ENCODE measurements at places on chromosomes 7 and 10.

DNA sequence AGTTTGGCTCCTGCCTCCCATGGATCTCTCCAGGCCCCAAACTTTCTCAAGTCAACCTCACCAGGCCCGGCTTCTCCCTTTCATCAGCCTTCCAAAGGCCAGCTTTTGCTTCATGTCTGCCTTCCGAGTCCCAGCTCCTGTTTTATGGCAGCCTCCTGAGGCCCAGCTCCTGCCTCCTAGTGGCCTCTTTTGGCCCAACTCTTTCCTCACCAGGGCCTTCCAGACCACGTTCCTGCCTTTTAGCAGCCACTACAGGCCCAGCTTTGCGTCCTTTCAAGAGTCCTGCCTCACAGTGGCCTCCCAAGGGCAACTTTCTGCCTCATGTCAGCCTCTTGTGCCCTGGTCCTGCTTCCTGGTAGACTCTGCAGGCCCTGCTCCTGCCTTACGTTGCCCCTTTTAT lies 15.3 kb upstream of the TMEM248 start:
- DNase-seq: no peak

DNA sequence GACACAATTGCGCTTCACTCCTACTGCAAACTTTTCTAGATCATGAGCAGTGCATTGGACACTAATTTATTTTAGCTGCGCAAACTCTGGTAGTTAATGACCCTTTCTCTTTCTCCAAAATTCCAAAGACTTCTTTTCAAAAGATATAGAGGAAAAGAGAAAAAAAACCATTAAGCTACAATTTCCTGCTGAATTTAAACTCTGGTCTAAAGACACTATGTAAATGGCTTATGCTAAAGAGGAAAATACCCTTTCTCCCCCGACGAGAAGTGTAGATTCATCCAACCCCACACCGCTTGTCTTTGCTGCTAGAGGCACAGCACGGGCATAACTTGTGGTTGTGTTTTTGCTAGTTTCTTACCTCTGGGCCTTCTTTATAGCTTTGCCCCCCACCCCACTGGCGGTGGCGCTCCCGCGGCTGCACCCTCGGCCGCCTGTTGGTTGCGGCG lies 84.1 kb downstream of the SNX10 start:
- no peak for DNase-seq

DNA sequence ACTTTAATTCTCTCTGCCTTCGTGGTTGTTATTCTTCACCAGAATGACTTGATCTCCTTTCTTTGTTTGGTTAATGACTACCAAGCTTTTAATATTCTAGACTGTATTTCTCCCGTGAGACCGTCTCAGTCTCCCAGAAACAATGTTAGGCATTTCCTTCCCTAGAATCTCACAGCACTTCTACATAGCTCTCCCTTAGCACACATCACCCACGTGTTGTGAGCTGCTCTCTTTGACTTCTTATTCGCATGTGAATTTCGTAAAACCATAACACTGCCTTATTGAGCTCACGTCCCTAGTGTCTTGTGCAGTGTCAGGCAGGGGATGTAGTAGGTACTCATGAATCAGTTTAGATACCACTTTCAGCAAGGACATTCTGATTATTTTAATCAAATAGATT lies 57.5 kb upstream of the MGAM2 start:
- no peak for DNase-seq

- no peak for DNase-seq
These were observed 85.4 kb downstream of the DOCK4 start for GRCh38 chr7:112120696-112121217.

DNA sequence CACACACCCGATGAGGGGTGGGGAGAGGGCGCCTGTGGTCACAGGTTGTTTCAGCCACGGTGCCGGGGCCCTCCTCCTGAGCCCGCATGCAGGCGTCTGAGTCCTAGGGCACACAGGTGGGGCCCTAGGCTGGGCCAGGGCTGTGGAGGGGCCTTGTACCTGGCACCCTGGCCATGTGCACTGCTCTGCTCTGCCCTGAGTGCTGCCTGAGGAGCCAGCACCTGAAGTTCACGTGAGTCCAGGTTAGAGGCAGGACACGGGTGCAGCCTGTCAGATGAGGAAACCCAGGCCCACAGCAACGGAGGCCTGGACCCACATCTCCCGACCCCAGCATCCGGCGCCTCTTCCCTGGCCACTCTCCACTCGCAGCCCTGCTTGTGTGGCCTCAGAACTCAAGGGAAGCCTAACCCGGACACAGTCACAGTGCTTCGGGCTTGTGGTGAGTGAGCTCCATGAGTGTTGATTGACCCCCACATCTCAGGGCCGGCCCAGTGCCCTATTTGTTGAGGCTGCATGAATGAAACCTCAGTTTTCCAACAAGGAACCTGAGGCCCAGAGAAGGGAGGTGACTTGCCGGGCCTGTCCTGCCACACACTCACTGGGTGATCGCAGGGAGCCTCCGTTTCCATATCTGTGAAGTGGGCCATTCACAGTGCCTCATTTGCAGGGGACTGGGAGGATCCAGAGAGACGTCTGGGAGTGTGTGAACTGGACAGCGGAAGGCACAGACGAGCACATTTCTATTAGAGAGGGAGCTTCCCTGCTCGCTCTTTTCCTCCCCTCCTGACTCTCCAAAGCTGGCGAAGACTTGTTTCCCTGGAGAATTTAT lies 39.6 kb downstream of the PPIF start:
- DNase-seq: no peak
